Hippocampal formation (tissue), 2 donors: ENCODE measurements at places on chromosomes 3 and 15.
A peak's percentile ranks its signal among the peaks of the same experiment; 100 is the strongest.

DNA sequence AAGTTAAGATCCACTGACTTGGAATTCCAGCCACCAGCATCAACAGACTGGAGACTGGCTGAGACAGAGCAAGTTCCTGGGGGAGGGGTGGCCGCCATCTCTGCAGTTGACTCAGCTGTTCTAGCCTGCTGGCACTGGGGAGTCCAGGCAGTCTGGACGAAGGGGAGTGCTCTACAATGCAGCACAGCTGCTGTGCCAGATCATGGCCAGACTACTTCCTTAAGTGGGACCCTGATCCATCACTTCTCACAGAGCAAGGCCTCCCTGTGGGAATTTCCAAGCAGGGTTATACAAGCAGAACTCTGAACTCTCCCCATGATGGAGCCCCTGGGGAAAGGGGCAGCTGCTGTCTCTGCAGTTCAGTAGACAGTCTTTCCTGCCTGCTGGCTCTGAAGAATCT, 35.2 kb downstream of the PYGO1 start:
- no peak for DNase-seq

GRCh38 chr3:128439226-128439625, 27.5 kb downstream of the DNAJB8 start:
- DNase-seq = no peak

DNA sequence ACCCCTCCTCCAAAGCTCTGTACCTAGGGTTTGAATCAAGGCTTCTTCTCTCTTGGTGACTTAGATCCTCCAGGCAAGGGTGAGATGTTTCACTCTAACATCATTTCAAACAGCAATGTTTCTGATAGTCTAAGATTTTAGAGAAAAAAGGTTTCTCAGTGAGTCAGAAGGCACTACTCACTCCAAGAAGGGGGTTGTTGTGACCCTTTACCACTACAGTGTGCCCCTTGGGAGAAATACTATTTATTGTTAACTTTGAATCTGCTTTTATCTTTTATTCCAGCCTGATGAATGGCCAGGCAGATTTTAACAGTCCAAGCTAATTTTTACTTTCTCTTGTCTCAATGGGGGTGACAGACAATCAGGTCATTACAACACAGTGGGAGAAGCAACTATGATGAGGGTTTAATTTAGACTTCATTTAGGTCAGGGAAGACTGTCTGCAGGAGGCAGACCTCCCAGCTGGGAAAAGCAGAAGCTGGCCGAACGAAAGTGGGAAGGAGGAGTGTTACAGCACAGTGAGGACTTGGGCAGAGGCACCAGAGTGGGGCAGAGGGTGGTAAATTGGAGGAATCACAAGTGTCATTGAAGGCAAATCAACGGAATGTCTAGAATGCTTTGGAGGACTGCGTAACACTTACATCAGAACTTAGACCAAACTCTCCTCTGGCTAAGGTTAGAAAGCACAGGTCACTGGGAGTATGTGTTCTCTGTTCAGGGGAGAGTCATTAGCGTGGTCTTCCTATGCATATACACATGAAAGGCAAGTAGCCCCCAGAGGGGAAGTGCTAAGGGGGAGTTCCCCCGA, 21.2 kb downstream of the ZNF860 start:
- no peak for DNase-seq

- peak; percentile 15 for DNase-seq
Observed at GRCh38 chr15:58582160-58582559, 150.4 kb downstream of the LIPC start.

- DNase-seq = no peak
Observed at GRCh38 chr3:38878646-38879045, 62.6 kb upstream of the SCN10A start.

DNA sequence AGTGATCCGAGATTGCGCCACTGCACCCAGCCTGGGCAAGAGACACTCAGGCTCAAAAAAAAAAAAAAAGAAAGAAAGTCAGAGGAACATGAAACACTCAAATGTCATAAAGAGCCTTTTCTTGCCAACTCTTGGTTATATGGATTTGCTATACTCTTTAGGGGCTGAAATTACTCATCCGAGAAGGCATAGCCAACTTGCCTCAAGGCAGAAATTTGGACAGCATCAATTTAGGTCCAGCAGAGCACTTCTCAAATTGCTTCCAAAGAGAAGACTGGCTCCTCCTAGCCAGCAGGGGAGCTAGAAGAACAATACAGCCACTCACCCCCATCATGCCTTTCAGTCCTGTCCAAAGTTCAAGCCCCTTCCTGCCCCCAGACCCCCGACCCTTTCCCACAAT, 43.8 kb downstream of the OSBPL10 start:
- no peak for DNase-seq
